Kasumi-1 (cell line): ENCODE measurements at places on chromosomes 11 and 22.

DNA sequence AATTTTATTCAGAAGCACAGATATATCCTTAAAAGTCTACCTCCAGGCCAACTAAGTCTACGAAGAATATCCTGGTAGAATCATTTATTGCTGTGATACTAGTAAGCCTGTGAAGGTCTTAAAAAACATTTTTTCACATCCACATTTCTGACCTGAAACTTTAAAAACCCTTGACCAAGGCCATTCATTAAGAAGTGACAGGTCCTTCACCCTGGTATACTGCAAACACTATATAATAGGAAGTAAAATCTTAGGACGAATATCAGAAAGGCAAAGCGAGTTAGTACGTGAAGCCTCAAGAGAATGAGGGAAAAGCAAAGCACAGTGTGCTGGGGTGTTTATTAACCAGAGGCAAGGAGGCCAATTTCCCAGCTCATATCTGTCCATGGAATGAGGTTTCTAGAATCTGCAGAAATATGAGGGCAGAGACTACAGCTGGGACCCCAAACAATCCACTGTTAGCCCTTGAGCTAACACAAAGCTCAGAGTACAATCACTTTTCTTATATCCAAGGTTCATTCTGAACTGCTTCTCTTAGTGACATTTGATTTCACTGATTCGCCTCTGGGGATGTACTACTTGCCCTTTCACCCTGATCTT is 71.0 kb downstream of the AMBRA1 start:
- DNase-seq, result no peak

DNA sequence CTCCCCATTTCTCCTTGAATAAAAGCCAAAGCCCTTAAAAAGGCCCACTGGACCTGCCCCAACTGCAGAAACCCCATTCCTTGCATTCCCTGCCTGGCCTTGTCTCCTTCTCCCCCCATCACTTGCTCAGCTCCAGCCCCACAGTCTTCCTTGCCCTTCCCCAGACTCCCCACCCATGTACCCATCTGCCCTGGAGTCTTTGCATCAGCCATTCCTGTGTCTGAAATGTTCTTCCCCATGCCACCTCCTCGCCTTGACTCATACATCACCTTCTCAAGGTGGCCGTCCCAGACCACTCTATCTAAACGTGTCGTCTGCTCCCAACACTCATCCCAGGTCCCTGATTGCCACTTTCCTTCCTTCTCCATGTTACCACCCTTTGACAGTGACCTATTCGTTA is 77.4 kb upstream of the SHANK2 start:
- no peak for DNase-seq

DNA sequence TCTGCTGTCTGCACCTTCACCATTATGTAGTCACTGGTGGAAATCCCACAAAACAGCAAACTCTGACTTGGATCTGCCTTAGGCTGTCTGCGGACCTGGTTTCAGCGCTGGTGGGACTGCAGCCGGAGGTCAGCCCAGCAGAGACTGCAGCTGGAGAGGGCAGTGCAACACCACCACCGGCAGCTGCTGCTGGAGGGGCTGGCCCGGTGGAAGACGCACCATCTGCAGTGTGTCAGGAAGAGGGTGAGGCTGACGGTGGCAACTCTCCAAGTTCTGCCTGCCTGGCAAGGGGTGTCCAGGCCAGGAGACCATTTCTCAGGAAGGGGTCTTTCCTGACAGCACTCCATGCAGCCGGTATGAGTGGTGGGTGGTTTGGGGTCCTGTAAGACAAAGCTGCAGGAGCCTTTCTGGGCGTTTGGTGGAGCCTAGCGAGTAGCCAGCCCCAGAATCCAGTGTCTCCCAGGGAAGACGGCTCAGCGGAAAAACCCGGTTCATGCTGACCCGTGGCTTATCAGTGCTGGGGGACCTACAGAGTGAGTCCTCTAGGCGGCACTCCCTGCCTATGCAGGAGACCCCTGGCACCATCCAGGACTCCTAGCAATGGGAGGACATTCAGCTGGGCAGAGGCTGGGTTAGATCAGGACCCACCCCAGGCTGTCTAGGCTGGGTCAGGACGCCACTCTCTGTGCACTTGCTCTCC is 50.8 kb downstream of the PISD start:
- no peak for DNase-seq

GRCh38 chr11:7787239-7787638 is 9.5 kb downstream of the OR5P2 start:
- no peak for DNase-seq

- peak; percentile 51 for DNase-seq
Measured at GRCh38 chr11:86067009-86067850, 1.7 kb downstream of the PICALM start.

GRCh38 chr11:93622043-93622442 is 39.4 kb upstream of the CEP295 start:
- DNase-seq, result peak; percentile 5

GRCh38 chr11:14212986-14213385 is 146.0 kb downstream of the RRAS2 start:
- no peak for DNase-seq

DNA sequence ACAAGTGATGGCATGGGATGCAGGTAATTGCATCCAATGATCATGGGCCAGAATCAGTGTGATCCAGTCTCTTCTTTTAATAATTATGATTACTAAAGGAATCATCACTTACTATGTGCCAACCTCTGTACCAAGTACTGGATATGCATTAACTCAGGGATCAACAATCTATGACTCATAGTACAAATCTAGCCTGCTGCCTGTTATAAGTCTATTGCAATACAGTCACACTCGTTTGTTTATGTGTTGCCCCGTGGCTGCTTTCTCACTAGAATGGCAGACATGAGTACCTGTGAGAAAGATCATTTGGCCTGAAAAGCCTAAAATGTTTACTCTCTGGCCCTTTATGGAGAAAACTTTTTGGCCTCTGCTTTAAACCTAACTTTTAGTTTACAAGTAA is 45.0 kb downstream of the OR6Q1 start:
- no peak for DNase-seq

DNA sequence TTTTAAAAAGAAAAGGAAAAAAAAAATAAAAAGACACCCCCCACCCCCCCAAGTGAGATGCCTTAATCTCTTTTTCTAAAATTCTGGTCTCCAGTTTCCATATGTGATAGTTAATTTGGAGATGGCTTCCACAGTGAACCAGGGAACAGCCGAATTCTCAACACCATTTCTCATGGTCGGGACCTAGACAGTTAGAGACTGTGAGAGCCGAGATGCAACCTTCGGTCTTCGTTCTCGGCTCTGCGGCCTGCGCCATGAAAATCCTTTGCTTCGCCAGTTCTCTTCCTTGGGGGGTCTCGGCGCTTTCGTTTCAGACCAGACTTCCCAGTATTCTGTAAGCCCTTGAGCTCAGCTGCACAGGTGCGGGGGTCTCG is 723 bp downstream of the CACNG2 start:
- no peak for DNase-seq

DNA sequence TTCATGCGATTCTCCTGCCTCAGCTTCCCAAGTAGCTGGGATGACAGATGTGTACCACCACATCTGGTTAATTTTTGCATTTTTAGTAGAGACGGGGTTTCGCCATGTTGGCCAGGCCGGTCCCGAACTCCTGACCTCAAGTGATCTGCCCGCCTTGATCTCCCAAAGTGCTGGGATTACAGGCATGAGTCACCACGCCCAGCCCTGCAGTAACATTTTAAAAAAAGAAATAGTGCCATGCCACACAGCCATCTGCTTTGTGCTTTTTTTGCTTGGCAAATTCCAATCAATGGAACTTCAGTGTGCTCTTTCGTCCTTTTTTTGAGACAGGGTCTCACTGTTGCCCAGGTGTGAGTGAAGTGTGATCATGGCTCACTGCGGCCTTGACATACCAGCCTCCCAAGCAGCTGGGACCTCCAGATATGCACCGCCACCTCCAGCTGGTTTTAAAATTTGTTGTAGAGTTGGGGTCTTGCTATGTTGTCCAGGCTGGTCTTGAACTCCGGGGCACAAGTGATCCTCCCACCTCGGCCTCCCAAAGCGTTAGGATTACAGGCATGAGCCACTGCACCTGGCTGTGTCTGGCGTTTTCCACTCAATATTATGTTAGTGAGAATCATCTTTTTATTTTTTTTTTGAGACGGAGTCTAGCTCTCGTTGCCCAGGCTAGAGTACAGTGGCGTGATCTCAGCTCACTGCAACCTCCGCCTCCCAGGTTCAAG is 1.8 kb upstream of the CHADL start:
- no peak for DNase-seq

DNA sequence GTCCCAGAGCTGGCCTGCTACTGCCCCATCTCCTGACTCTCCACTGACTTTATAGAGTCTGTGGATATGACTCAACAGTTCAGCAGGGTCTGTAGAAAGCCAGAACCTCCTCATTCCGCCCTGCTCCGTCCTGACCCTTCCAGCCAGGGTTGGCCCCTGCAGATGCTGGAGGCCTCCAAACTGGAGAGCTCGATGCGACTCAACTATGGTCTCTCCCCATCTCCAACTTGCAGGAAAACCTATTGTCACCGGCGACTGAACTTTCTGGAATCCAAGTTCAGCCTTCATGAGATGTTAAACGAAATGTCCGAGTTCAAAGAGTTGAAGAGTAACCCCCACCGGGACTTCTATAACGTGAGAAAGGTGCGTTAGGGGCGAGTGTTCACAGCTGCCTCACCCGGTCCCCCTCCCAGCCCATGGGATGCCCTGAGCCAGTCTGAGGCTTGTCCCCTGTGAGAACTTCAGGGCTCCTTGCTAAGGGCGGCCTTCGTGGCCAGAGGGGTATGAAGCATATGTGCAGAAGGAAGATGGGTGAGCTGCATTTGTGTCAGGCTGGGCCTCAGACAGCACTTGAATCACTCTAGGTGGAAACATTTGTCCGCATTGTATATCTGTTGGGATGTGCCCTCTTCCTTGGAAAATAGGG is 32.1 kb downstream of the AMPD3 start:
- DNase-seq, result no peak

- no peak for DNase-seq
Measured at GRCh38 chr11:7901319-7901854, 29.7 kb downstream of the OR10A6 start.

DNA sequence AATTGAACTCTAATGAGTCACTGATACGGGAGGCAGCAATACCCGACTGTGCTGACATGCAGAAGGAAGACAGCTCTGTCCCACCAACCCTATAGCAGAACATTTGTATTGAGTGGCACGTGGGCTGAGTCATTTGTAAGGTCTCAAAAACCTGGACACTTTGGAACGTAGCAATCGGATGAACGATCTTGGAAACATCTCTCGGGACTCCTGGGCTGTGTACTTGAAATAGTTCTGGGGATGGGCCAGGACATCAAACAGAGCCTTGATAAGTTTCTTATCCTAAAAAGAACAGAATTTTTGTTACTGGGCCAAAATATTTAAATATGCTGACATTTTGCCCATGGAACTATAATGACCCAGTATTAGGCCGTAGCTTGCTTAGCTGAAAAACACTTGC is 17.1 kb upstream of the NRIP3 start:
- no peak for DNase-seq

GRCh38 chr11:118374729-118375128 is 15.3 kb downstream of the UBE4A start:
- no peak for DNase-seq

- DNase-seq, result no peak
Measured at GRCh38 chr11:113556036-113556435, 80.8 kb upstream of the DRD2 start.

- DNase-seq, result no peak
Measured at GRCh38 chr22:50522806-50523438, 2.5 kb downstream of the SCO2 start.

GRCh38 chr11:102709201-102709945 is 3.8 kb upstream of the MMP27 start:
- no peak for DNase-seq

GRCh38 chr11:35365961-35366360 is 53.4 kb downstream of the SLC1A2 start:
- DNase-seq, result no peak

DNA sequence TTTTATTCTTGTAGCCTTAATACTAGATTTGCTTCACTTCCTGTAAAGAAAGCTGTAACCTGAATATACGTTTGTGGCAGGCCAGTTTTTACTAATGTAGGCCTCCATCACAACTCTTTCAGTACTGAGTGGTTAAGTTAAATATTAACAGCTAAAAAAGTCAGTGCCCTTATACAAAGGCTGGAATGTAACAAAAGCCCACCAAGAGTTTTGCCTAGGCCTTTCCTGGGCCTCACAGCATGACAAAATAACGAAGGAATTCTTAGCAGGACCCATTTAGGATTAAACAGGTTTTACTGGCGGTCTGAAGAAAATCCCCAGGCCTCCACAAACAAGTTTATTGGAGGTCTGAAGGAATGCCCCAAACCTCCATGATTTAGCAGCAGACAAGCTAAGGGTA is 43.7 kb downstream of the PIWIL3 start:
- DNase-seq, result no peak

GRCh38 chr11:47410370-47411264 is 2.2 kb downstream of the SLC39A13 start:
- no peak for DNase-seq

GRCh38 chr22:46213052-46213451 is 37.0 kb downstream of the CDPF1 start:
- no peak for DNase-seq

- DNase-seq, result no peak
Measured at GRCh38 chr11:133778161-133778560, 67.2 kb downstream of the SPATA19 start.

DNA sequence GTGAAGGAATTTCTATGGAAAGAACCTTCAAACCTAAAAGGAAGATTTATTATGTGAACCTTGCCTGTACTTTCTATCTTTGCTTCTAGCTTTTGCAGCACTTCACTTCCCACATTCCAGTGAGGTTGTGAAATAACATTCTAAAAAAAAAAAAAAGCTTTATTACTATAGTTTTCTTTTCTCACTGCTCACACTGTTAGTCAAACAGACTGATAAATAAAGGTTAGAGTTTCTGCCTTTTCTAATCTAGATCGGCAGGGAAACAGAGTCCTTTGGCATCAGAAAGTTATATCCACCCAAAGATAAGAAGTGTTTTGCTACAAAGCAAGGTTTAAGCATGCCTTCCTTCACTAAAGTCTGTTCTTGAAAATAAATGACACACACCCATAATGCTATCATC is 2.8 kb downstream of the AAMDC start:
- DNase-seq, result no peak

GRCh38 chr22:22023581-22024137 is 41.1 kb upstream of the TOP3B start:
- DNase-seq, result no peak

GRCh38 chr11:17558916-17559315 is 11.9 kb downstream of the OTOG start:
- DNase-seq, result no peak
